ENCODE measurements at places on chromosomes 3 and 15.

GRCh38 chr3:81443457-81443782 lies 318.0 kb downstream of the GBE1 start:
- no peak for DNase-seq

- DNase-seq: no peak
Measured at GRCh38 chr3:127524296-127524896, 66.1 kb downstream of the TPRA1 start.

GRCh38 chr3:172853921-172854666 lies 103.6 kb downstream of the ECT2 start:
- DNase-seq: no peak

- no peak for DNase-seq
Measured at GRCh38 chr15:70054884-70055387, 42.8 kb downstream of the TLE3 start.

DNA sequence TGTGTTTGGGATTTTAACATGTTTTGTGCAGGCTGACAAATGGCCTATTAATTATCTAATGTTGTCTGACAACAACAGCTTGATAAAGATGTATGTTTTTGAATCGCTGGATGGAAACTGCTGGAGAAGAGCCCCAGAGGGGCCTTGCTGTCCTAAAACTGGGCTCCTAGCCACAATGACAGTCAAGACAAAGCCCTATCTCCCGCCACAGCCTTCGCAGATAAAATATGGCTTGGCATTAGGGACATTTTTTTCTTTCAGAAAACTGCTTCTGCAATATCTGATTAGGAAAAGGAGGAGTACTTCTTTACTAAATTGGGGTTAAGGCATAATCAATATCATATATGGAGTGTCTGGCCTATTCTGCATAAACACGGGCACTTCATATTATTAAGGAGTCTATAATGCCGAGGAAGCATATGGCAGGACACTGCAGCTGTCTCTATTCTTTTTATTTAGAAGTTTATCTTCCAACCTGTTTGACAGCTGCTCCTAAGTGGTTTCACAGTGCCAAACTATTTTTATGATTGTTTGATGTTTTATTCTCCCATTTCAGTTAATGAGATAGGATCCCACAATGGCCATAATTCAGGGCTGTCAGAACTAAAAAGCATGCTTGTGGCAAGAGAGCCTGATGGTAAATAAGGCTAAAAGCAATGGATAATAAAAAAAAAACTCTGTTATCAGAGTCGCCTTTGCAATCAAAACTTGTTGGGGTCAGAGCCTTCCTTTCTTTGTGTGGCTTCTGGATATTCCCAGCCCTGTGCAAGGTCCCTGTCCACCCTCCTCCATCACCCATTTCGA lies 210.1 kb downstream of the MECOM start:
- no peak for DNase-seq

DNA sequence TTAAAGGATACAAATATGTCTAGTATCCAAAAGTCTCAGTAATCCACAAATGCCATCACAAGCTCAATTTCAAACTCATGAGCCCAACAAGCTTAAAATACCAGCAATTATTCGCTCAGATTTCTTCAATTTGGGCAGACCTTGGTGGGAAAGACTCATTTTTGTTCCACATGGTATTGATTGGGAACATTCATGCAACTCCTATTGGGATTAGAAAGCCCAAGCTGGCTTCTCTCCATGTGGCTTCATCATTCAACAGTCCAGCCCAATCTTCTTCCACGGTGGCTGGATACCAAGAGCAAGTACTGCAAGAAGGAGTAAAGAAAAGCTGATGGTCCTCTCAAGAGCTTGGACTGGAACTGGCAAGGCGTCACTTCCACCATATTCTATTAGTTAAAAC lies 66.3 kb downstream of the STRIT1 start:
- DNase-seq: no peak

DNA sequence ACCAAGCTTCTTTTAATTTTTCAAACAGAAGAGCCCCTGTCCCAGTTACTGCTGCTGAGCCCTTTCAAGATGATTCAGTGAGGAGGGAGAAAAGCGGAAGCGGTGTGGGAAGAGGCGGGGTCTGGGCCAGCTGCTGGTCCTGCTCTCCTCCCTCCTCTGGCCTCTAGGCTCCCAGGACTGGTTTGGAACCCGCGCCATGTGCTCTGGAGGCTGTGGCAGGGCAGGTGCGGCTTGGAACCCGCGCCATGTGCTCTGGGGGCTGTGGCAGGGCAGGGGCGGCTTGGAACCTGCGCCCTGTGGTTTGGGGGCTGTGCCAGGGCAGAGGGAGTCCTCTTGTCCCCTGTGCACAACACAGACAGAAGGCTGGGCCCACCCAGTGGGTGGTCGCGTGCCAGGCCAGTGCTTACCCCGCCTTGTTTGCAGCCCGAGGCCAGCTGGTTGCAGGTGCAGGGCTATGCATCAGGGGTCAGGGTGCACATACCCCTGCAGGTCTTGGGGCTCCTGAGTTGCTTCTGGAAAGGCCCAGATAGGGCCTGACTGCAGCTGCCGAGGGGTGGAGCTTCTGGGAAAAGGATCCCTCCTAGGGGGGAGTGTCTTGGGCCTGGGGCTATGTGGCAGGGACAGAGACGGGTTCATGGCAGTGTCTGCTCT lies 12.2 kb downstream of the ALG1L2 start:
- DNase-seq: no peak

GRCh38 chr15:90644952-90645725 lies 72.0 kb upstream of the BLM start:
- DNase-seq: no peak

GRCh38 chr3:14918356-14918860 lies 29.0 kb upstream of the NR2C2 start:
- DNase-seq: no peak

GRCh38 chr3:134693804-134694203 lies 43.0 kb upstream of the KY start:
- DNase-seq: no peak

GRCh38 chr3:36957063-36957462 lies 12.2 kb upstream of the TRANK1 start:
- no peak for DNase-seq

GRCh38 chr3:185653949-185654757 lies 68.1 kb downstream of the SENP2 start:
- no peak for DNase-seq

DNA sequence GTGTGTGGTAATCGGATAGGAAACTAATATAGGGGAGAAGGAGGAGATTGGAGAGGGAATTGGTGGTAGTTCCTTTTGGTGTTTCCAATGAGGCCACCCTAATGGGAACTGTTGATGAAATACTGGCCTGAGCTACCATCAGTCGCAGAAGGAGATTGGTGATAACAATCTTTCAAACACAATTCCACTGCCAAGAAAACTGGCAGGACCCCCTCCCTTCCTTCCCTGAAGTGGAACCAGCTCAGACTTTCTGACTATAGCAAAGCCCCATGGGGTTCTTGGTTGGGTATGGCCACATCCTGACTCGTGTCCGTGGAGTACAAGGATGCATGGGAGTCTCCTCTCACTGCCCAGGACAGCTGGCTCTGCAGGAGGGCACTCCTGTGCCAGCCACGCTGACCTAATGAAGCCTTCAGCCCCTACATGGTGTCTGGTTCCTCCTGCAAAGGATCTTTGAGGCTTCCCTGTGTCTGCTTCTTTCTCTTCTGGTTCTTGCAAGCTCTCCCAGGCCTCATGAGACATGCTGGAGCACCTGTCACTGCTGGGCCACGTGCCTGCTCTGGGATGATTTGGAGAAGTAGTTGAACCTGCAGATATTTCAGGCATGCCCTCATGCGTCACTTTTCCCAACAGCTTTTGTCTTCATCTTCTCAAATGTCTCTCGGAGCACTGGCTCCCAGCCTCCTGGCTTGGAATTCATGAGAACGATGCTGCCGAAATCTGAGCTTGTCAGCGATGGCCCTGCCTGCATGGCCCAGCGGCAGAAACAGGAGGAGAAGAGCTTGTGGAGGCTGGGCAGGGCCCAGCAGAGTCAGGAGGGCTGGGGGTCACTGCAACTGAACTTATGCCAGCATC lies 90.0 kb upstream of the ADPGK start:
- DNase-seq: no peak

DNA sequence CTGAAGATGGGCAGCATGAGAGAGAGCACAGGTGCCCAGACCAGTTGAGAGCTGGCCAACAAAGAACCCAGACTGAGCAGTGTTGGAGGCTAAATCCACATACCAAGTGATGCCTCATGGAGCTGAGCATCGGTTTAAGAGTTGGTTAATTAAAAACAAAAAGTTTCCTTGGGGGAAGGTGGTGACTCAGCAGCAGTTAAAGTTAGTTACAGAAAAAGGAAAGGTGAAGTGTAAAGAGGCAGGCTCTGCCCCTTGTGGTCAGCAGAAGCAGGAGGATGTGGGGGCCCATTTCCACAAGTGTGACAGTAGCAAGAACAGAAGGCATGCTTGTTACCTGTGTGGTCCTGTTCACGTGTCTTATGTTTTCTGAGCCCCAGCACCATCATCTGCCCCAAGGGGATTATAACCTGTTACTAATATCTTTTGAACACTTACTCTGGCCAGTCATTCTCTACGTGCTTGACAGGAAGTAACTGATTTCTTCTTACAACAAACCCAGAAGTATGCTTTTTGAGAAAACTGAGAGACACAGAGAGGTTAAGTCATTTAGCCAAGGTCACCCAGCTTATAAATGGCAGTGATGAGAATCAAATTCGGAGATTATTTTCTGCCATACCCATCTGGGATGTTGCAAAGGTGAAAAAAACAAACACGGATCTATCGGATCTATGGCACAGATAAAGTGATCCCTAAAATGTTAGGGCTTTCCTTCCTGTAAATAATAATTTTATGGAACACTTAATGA lies 91.0 kb downstream of the EPHB1 start:
- DNase-seq: no peak

DNA sequence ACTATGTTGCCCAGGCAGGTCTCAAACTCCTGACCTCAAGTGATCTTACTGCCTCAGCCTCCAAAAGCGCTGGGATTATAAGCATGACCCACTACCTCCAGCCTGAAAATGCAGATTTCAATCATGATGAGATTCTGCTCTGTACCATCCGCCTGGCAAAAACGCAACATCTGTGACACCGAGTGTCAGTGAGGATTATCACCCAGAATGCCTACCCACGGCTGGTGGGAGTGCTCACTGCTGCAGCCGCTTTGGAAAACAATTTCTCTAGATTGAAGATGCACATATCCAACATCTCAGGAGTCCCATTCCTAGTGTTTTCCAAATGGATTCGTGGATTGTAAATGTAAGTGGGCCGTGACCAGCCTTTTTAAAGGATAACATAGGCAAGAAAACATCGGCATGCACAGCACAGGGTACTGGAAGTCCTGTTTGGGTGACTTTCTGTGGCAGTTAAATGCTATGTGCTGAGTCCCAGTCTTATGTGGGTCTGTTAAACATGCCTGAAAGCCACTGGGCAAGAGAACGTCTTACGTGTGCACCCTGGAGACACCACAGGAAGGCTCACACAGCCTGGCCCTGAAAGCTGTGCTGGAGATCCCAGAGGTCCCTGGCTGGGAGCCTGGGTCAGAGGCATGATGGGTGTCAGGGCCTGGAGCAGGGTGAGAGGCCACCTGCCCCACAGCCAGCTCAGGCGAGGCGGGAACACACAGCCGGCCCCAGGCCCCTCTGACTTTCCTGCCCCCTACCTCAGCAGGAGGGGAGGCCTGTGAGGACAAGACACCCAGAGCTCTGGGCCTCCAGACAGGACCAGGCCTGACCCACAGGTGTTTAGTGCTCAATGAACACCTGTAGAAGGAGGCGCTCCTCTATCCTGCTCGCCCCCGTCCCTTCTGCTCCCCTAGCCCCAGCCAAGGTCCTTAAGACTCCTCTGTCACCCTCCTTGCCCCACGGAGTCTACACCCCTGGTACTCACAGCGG lies 918 bp downstream of the PRSS50 start:
- DNase-seq: no peak

DNA sequence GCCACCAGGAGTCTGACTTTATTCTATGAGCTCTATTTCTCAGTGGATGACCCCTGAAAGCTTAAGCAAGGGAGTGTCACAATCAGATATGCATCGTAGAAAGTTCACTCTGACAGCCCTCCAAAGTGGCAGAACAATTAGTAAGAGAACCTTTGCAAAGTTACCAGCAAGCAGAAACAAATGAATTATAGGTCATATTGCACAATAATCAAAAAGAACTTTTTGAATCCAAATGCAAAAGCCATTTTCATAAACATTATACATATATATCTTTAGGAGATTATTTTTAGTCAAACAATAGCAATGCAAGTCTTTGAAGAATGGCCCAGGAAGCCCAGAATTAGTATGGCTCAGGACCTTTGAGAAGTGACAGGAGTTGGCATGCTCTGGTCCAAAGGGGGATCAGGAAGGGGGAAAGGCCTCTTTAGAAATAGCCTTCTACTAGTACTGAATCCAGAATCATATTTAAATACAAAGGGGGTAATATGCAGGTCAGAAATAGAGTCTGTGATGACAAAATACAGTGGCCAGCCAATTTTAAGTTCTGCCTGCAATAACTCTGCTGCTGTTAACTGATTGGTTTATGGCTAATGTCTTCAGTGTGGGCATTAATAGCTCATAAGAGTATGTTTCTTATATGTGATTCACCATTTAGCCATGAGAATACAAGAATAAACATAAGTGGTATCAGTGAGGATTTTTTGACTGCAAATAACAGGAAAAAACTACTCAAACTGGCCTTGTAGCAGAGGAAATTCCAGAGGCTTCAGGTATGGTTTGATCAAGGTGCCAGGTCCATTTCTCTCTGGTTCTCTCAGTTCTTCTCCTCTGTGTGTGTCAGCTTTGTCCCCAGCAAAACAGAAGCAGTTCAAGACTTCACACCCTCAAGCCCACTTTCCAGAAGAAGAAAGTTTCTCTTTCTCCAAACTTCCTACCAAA lies 17.0 kb upstream of the ITGB5 start:
- no peak for DNase-seq

- no peak for DNase-seq
Measured at GRCh38 chr3:29593802-29594201, 312.9 kb downstream of the RBMS3 start.

- DNase-seq: no peak
Measured at GRCh38 chr3:27166888-27167287, 202.3 kb downstream of the NEK10 start.

DNA sequence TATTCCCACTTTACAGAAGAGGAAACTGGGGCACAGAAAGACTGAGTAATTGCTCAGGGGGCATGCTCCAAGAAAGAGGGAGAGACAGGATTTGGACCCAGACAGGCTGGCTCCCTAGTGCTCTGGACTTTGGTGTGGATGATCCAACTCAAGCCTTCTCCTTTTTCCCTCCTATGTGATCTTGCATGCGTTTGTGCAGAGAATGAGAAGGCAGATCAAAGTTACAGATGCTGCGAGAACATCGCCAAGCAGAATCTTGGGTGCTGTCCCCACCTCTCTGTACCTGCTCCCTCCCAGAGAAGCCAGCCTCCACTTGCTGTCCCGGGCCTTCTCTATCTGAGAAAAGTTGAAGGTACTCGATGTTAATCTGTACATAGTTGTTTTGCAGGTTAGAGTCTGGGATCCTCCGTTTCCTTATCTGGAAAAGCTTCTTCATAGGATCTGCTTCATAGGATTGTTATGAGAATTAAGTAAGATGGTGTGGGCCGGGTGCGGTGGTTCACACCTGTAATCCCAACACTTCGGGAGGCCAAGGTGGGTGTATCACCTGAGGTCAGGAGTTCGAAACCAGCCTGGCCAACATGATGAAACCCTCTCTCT lies 10.2 kb downstream of the GNB5 start:
- no peak for DNase-seq

All from nucleus accumbens (tissue), 56 donors.